T follicular helper cell (primary cell): ENCODE measurements at places on chromosomes 2 and 18.

GRCh38 chr2:10333247-10333613 is 30.5 kb downstream of the HPCAL1 start:
- no peak for DNase-seq

- DNase-seq, result no peak
Measured at GRCh38 chr2:15832849-15833680, 107.3 kb upstream of the MYCN start.

- no peak for DNase-seq
Measured at GRCh38 chr18:33605250-33605649, 27.2 kb downstream of the ASXL3 start.

DNA sequence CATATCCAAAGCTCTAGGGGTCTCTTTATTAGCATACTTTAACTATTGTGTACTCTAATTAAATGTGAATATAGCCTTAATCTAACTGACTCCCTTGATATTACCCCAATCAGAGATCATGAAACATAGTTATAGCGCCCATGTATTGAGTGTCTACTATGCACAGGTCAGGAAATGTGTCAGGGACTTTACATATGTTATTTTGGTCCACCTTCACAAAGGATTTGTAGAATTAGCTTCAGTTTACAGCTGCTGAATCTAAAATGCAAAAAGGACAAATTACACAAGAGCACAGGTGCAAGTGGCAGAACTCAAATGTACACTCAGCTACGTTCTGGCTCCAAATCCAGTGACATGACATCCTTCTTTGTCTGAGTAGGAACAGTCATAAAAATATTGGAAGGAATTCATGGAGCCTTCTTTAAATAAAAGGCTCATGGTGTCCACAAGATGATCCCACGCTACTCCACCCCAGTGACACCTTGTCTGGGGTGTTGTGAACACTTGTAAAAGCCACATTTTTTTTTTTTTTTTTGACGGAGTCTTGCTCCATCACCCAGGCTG is 38.7 kb upstream of the ATL2 start:
- DNase-seq, result no peak

DNA sequence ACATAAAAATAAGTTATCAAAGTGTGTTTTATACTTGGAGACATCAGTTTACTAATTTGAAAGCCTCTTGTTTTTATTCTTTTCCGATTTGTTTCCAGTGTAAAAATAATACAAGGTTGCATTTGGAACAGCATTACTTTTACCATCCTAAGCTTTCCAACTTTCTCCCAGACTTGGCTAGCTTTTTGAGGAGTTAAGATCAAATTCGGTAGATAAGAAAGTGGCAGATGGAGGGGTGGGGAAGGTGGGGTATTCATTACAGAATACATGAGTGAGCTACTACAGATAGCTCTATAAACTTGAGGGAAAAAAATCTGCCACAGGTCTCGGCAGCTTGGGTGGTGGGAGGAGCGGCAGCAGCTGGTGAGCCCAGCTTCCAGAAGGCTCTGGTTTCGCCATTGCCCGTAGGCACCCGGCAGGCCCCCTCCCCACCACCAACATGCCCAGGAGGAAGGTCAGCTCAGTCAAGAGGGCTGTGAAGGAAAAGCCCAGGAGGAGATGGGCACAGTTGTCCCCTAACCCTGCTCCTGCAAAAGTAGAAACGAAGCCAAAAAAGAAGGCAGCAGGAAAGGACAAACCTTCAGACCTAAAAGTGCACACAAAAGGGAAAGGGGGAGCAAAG is 18.6 kb upstream of the RMC1 start:
- DNase-seq, result no peak

- DNase-seq, result no peak
Measured at GRCh38 chr2:27509326-27509725, 12.7 kb downstream of the GCKR start.

- DNase-seq, result no peak
Measured at GRCh38 chr2:238090887-238091286, 9.3 kb upstream of the ESPNL start.

DNA sequence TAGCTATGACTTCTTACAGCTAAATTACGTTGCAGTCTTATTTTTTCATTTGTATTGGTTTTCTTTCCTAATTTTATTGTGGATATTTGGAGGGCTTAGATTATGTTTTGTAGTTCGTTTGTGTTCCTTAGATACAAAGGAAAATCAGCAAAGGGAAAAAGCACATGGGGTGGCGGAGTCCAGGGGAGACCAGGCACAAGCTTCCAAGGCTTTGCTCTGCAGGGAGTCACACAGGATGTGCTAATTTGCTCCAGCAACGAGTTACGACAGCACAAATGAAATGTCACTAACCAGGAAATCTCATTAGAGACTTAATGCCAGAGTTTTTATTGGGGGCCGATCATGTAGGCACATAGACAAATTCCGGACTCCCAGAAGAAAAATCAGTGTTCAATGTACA is 60.5 kb upstream of the CABYR start:
- DNase-seq, result no peak

- no peak for DNase-seq
Measured at GRCh38 chr2:207395535-207396251, 134.1 kb upstream of the CREB1 start.

GRCh38 chr2:226881287-226881686 is 45.4 kb downstream of the RHBDD1 start:
- no peak for DNase-seq

GRCh38 chr2:219434718-219435525 is at the start of gene SPEG:
Gene SPEG (plus strand): TSS chr2:219434843. CDS start chr2:219434978, 135 bp downstream.
- no peak for DNase-seq

- no peak for DNase-seq
Measured at GRCh38 chr2:148391324-148391723, 253.2 kb upstream of the EPC2 start.

DNA sequence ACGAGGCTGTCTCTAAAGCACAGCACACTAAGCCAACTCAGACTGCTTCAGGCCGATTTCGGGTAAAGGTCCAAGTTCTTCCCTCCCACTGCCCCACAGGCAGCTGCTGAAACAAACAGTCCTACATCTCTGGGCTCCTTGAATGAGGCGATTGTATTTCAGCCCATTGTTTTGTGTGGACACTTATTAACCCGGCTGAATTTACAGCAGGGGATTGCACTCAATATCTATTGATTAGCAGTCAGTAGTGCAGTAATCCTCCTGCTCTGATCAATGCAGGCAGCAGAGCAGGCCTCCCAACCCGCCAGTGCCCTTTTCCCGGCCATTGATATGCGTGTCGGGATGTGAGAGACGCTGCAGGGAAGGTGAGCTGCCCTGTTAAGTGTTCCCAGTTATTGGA is 330.1 kb downstream of the CMPK2 start:
- no peak for DNase-seq

GRCh38 chr18:3455907-3456685 is 6.1 kb downstream of the TGIF1 start:
- DNase-seq, result no peak

GRCh38 chr2:74201596-74201995 is 3.2 kb downstream of the MTHFD2 start:
- DNase-seq, result no peak

GRCh38 chr2:233413559-233414272 is 59.4 kb downstream of the DGKD start:
- DNase-seq, result peak; percentile 24

GRCh38 chr2:157184161-157184895 is 73.2 kb upstream of the GALNT5 start:
- no peak for DNase-seq

- no peak for DNase-seq
Measured at GRCh38 chr18:79607361-79607952, 72.1 kb upstream of the CTDP1 start.

DNA sequence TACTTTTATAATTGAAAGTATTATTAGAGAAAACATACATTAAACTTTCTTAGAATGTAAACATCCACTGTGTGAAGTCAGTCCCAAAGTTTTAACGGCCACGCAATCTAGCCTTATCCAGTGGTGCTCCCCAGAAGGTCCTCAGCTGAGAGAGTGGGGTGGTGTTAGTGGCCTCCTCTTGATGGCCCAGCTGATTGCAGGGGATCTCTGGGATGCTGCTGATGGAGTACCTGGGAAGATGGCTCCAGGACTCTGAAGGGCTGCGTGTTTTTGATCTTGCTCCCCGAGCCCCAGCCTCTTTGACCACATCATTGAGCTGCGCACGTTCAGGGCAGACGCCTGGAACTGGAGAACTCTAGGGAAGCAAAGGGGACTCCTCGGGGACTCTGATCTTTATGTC is 181.4 kb downstream of the FAM210A start:
- no peak for DNase-seq

DNA sequence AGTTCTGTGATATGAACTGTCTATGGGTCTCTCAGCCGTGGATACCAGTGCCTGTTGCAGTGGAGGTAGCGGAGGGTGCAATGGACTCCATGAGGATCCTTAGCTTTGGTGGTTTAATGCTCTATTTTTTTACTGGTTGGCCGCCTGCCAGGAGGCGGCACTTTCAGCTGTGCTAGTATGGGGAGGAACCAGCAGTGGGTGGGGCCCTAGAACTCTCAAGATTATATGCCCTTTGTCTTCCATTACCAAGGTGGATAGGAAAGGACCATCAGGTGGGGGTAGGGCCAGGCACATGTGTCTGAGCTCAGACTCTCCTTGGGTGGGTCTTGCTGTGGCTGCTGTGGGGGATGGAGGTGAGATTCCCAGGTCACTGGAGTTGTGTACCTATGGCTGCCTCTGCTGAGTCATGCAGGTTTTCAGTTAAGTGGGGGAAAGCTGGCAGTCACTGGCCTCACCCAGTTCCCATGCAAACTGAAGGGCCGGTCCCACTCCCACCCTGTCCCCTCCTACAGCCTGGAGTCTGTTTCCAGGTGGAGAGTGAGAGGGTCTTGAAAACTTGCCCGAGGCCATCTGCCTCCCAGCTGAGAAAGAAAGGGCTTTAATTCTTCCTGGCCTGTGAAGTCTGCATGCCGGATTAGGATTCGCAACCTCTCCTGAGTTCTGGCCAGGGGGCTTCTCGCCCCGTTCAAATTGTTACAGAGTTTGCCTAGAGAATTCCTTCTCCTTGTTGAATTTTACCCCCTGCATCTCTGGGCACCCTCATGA is 14.5 kb downstream of the KCNS3 start:
- no peak for DNase-seq

- DNase-seq, result no peak
Measured at GRCh38 chr2:34104601-34105000, 505.5 kb upstream of the FAM98A start.

- no peak for DNase-seq
Measured at GRCh38 chr2:85601771-85602475, 575 bp downstream of the TMEM150A start.

GRCh38 chr2:114543236-114543766 is 100.9 kb downstream of the DPP10 start:
- no peak for DNase-seq

- no peak for DNase-seq
Measured at GRCh38 chr2:181589779-181590178, 67.1 kb downstream of the CERKL start.

GRCh38 chr18:840023-840408 is 28.0 kb upstream of the YES1 start:
- DNase-seq, result no peak

GRCh38 chr2:28407976-28408690 is 15.5 kb downstream of the FOSL2 start:
- no peak for DNase-seq

GRCh38 chr18:75530566-75531211 is 103.2 kb upstream of the SMIM21 start:
- no peak for DNase-seq

GRCh38 chr2:46001741-46002506 is 295.3 kb upstream of the EPAS1 start:
- no peak for DNase-seq
